Naive thymus-derived CD4-positive, alpha-beta T cell (primary cell): ENCODE measurements at places on chromosomes 7 and 10.

GRCh38 chr7:3710531-3710930 is 409.5 kb downstream of the SDK1 start:
- no peaks in the 10 kb centered on the region for H3K27me3 ChIP-seq
- H3K27ac ChIP-seq, result no peak overlapping the region

- H3K4me3 ChIP-seq, result no peak overlapping the region
- no peaks in the 10 kb centered on the region for H3K4me1 ChIP-seq
- no peak for DNase-seq
These were observed 163.2 kb downstream of the SH2D4B start for GRCh38 chr10:80700760-80701444.

DNA sequence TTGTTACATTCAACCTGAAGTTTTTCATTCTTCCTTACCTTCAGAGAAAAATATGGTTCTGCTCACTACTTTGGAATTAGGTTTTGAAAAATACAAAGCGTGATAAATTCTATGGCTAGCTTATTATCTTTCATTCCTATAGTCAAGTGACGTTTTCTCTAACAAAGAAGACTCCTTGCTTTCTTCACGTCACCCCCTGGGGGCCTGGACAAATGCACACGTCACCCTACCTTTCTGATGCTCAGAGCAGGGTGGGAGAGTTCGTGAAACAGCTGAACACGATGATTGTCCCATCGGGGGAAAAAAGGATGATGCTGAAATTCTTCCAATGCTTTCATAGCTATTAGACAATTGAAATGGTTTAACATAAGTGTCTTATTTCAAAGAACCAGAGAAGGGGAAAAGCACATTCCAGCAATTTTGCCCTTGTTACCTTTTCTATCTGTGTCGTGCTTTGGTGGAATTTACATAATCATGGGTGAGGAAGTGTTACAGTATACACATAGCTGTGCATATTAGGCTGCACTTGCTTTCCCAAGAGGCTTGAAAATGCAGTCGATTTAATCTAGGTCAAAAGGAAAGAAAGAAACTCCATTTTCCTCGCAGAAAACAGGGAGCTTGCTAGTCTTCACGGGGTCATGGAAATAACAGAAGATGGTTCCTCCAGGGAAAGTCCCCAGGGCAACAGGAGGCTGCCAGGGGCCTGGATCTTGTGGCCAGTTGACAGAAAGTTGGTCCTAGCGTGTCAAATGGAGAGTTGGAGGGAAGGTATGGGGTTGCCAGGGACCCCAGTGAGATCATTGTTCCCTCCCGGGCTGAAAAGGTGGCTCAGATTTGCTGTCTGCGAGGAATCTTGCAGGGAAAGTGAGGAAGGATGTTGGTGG is 189.2 kb downstream of the CELF2 start:
- H3K27me3 ChIP-seq, result no peaks in the 10 kb centered on the region
- H3K27ac ChIP-seq, result peak overlapping the region; percentile 4
- H3K4me1 ChIP-seq, result peaks cover 95% of the 10 kb centered on the region
- H3K4me3 ChIP-seq, result no peak overlapping the region

GRCh38 chr10:80202934-80203834 is 2.2 kb downstream of the ANXA11 start:
- H3K27ac ChIP-seq, result peak overlapping the region; percentile 94
- H3K27me3 ChIP-seq, result no peaks in the 10 kb centered on the region
- peak overlapping the region; percentile 90 for H3K4me3 ChIP-seq
- H3K4me1 ChIP-seq, result peaks cover 36% of the 10 kb centered on the region
- DNase-seq, result peak; percentile 63
- H3K36me3 ChIP-seq, result peaks cover 4% of the 10 kb centered on the region

DNA sequence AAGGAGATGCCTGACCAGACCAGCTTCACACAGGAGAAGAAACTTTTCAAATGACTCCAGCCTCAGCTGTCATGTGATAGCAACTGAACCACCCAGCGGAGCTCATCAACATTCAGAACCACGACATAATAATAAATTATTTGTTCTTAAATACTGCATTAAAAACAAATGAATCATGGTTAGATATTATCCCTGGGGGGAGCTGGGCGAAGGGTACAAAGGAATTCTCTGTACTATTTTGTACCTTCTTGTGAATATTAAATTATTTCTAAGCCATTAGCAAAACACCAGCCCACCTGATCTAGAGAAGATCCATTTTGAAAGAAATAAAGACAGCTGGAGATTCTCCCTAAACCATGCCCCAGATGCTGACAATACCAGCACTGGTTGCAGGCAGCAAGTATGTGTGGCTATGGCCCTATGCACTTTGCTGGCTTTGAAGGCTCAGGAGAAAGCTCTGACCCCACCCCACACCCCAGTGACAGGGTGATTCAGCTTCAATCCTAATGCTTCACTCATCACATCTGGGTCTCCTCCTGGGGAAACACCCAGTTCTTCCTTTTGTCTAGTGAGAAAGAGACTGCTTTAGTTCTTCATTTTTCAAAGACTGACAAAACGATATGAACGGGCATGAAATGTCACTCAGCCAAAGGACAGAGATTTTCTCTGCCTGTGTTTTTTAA is 45.5 kb upstream of the NKX2-3 start:
- no peaks in the 10 kb centered on the region for H3K4me1 ChIP-seq
- no peaks in the 10 kb centered on the region for H3K36me3 ChIP-seq
- no peaks in the 10 kb centered on the region for H3K27me3 ChIP-seq
- no peak for DNase-seq
- no peak overlapping the region for H3K27ac ChIP-seq

- no peaks in the 10 kb centered on the region for H3K27me3 ChIP-seq
- peak; percentile 62 for DNase-seq
- H3K36me3 ChIP-seq, result peaks cover 7% of the 10 kb centered on the region
- no peak overlapping the region for H3K4me3 ChIP-seq
These were observed 19.1 kb upstream of the ARMS2 start for GRCh38 chr10:122435212-122435827.

GRCh38 chr7:45569290-45569685 is 4.9 kb upstream of the ADCY1 start:
- H3K27me3 ChIP-seq, result no peaks in the 10 kb centered on the region
- H3K4me3 ChIP-seq, result no peak overlapping the region
- DNase-seq, result no peak
- no peak overlapping the region for H3K27ac ChIP-seq

DNA sequence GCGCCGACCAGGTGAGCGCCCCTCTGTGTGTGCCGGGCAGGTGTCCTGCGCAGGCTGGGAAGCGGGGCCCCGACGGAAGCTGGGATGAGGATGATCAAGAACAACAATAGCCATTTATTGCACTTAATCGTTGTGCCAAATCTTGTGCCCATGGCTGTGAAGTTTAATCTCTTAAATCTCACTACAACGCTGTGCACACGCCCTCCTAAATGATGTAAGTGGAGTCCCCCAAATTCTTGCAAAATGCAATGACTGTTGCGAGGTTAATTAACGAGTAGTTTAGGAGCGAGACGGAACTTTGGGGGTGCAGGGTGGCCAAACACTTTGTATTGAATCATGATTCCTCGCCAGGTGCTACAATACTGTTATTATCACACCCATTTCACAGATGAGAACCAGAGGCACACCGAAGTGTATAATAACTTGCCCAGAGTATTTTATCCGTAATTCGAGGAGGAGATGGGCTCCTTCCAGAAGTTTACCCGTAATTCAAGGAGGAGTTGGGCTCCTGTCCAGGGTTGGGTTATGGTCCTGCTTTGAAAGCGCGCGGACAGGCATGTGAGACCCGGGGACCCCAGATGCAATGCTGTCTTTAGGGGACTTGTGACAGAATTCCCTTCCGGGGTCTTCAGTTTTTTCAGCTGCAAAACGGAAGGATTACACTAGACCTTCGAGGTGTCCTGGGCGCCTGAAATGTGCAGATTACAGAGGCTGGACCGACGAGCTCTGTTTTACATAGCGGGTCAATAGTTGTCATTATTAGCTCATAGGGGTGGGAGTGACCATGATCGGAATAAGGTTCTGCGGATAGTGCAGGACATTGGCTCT is 1.0 kb downstream of the FFAR4 start:
- no peaks in the 10 kb centered on the region for H3K27me3 ChIP-seq
- H3K4me1 ChIP-seq, result no peaks in the 10 kb centered on the region
- H3K4me3 ChIP-seq, result no peak overlapping the region
- H3K27ac ChIP-seq, result no peak overlapping the region

GRCh38 chr7:148963583-148964482 is 64.5 kb downstream of the PDIA4 start:
- H3K27ac ChIP-seq, result peak overlapping the region; percentile 66
- H3K36me3 ChIP-seq, result no peaks in the 10 kb centered on the region
- peak overlapping the region; percentile 72 for H3K4me3 ChIP-seq
- no peaks in the 10 kb centered on the region for H3K4me1 ChIP-seq
- no peaks in the 10 kb centered on the region for H3K27me3 ChIP-seq
- DNase-seq, result peak; percentile 13

- H3K4me1 ChIP-seq, result peaks cover 16% of the 10 kb centered on the region
- peak; percentile 26 for DNase-seq
- no peaks in the 10 kb centered on the region for H3K36me3 ChIP-seq
- H3K27ac ChIP-seq, result peak overlapping the region; percentile 90
- H3K4me3 ChIP-seq, result peak overlapping the region; percentile 51
- H3K27me3 ChIP-seq, result no peaks in the 10 kb centered on the region
These were observed 766 bp upstream of the ZMYND11 start for GRCh38 chr10:134247-135131.

DNA sequence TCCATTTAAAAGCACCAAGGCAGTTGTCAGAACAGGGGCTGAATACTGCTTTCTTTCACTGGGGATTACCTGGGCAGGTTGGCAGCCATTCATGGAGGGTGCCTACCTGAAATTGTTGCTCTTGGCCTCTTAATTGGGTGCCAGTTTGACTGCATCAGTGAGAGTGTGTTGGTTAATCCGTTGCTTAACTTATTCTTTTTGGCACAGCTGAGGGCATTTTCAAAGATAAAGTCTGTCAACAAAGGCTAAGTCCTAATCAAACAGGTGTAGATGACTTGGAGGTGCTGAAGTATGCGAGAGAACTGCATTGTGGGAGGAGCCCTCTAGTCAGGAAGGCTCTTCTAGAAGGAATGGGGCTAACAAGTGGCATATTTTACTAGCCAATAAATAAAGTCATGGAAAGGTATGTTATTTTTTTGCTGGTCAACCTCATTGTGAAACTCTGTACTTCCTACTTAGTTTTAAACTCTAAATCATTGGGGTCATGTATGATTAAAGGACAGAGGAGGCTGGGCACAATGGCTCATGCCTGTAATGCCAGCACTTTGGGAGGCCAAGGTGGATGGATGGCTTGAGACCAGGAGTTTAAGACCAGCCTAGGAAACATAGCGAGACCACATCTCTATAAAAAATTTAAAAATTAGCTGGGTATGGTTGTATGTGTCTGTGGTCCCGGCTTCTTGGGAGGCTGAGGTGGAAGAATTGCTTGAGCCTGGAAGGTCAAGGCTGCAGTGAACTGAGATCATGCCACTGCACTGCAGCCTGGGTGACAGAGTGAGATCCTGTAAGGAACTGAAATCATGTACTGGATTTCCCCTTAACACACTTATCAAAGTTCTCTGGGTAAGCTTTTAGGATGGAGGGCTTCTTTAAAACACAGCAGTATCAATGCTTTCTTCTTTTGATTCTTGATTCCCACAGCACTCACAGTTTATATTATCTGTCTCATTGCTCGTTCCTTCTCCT is 134.1 kb downstream of the LRMDA start:
- no peaks in the 10 kb centered on the region for H3K4me1 ChIP-seq
- DNase-seq, result no peak
- H3K27me3 ChIP-seq, result no peaks in the 10 kb centered on the region
- no peak overlapping the region for H3K27ac ChIP-seq
- no peak overlapping the region for H3K4me3 ChIP-seq
- no peaks in the 10 kb centered on the region for H3K36me3 ChIP-seq

GRCh38 chr7:139799586-139799985 is 21.8 kb upstream of the HIPK2 start:
- no peaks in the 10 kb centered on the region for H3K27me3 ChIP-seq
- H3K4me1 ChIP-seq, result no peaks in the 10 kb centered on the region
- no peak overlapping the region for H3K4me3 ChIP-seq
- no peak overlapping the region for H3K27ac ChIP-seq
- DNase-seq, result no peak

GRCh38 chr10:47309408-47310089 is 9.6 kb downstream of the GDF10 start:
- H3K36me3 ChIP-seq, result no peaks in the 10 kb centered on the region
- DNase-seq, result no peak
- H3K27ac ChIP-seq, result no peak overlapping the region
- H3K4me1 ChIP-seq, result peaks cover 31% of the 10 kb centered on the region
- H3K4me3 ChIP-seq, result no peak overlapping the region

GRCh38 chr7:83394776-83395175 is 232.1 kb upstream of the PCLO start:
- DNase-seq, result no peak
- H3K27ac ChIP-seq, result no peak overlapping the region
- no peaks in the 10 kb centered on the region for H3K4me1 ChIP-seq
- no peaks in the 10 kb centered on the region for H3K27me3 ChIP-seq
- no peak overlapping the region for H3K4me3 ChIP-seq

- H3K4me1 ChIP-seq, result peaks cover 22% of the 10 kb centered on the region
- H3K27ac ChIP-seq, result no peak overlapping the region
- peaks cover 7% of the 10 kb centered on the region for H3K36me3 ChIP-seq
These were observed 4.4 kb downstream of the MSRB2 start for GRCh38 chr10:23099816-23100215.

GRCh38 chr7:7771452-7771851 is 53.0 kb upstream of the RPA3 start:
- no peak overlapping the region for H3K27ac ChIP-seq
- no peaks in the 10 kb centered on the region for H3K4me1 ChIP-seq

GRCh38 chr7:139931190-139931934 is 102.3 kb downstream of the TBXAS1 start:
- DNase-seq, result no peak
- H3K4me1 ChIP-seq, result no peaks in the 10 kb centered on the region
- no peaks in the 10 kb centered on the region for H3K27me3 ChIP-seq
- H3K4me3 ChIP-seq, result no peak overlapping the region
- no peak overlapping the region for H3K27ac ChIP-seq
